Caco-2 (cell line): ENCODE measurements at places on chromosomes 13 and 19. TPM values are rescaled to one million over a fixed set of nuclear protein-coding genes. Genes with fewer than 3 reads are reported as not detected.

GRCh38 chr19:10422846-10423245 is 2.5 kb downstream of the PDE4A start:
- DNase-seq = no peak

- DNase-seq = no peak
Observed at GRCh38 chr13:72963762-72964161, 95.0 kb upstream of the KLF5 start.

DNA sequence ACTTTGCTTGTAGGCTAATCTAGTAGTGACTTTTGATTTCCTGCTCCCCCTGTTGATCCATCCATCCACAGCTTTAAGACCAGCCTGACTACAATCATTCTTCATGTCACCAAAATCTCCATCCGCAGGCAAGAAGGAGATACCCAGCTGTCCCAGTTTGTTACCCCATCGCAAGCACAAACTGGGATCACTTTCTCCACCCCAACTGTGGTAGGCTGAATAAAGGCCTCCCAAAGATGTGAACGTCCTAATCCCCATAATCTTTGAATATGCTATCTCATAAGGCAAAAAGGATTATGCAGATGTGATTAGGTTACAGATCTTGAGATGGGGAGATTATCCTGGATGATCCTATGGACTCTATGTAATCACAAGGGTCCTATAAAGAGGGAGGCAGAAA is 202.0 kb downstream of the ENOX1 start:
- no peak for DNase-seq

DNA sequence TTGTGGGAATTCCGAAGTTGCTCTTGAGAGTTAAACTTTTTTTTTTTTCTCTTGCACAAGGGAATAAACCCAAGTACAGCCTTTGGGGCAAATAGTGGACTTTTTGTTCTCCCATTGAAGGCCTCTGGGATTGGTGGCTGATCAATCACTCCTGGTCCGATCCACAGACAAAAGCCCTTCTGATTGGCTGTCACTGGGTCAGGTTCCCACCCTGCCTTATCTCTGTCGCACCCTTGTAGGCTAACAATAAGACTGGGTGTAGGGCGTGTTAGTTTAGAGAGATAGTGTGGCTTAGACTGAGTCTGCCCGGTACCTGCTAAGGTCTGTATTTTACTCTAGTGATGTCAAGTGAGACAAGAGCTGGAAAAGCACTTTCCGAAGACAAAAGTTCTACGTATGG is 380.8 kb downstream of the NDFIP2 start:
- DNase-seq = peak; percentile 90

DNA sequence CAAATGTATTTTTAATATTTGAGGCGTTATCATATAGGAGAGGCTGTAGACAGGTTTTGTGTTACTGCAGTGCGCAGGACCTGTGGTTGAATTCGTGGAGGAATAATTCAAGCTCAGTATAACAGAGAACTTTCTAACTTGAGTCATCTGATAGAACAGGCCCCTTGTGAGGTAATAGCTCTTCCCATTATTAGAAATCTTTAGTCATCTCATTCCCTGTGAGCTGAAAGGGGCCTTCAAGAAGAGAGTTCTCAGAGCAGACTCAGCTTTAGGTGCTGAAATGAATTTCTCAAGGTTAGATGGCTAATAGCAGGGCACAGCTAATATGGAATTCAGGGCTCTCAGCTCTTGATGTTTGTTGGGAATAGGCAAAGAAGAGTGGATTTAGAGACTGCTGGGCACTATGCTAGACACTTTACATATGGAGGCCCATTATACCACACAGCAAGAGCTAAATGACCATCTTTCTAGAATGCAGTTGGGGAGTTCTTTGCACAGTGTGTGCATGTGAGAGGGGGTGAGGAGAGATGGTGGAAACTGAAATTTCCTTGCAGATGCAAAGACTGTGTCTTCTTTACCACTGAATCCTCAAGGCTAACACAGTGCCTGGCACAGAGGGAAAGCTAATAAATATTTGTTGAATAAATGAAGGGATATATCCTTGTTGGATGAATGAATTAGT is 89.5 kb downstream of the DGKH start:
- no peak for DNase-seq

- no peak for DNase-seq
Observed at GRCh38 chr19:1775951-1776605, 22.8 kb downstream of the ONECUT3 start.

DNA sequence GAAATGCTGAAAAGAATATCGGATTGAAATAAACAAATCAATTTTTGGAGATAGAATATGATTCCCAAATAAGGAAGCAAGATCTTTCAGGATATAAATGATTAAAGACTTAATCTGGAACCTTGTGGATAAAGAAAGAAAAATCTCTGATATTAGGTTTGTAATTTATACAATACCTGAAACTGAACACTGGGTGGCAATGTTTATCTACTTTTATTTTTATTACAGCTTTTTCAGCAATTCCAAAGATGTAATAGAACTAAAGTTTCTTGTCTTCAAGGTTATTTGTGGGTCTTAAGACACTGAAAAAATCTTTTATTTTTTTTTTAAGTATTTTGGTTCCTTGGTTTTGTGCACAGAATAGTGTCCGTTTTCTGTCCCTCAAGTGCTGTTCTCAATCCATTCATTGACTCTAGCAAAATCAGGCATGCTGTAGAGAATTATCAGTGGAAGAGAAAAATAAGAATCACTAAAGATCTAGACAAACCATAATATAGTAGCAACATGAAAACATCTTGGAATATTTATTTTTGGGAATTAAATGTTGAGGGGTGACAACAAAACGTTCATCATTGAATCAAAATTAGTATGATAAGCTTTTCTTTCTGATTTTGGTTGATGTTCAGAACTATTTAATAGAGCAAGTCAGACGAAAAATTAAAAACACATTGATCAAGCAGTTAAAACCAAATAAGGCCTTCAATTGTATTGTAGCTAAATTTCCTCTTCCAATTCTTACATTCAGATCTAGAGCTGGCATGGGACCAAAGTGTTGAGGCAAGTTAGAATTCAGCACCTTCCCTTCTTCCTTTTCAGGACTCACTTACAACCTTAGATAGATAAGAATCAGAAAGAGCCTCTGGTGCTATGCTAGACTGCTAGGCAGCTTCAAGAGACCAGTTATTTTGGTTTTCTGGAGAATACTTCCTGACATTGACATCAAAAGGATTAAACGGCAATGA is 704.4 kb upstream of the PCDH20 start:
- DNase-seq = no peak

DNA sequence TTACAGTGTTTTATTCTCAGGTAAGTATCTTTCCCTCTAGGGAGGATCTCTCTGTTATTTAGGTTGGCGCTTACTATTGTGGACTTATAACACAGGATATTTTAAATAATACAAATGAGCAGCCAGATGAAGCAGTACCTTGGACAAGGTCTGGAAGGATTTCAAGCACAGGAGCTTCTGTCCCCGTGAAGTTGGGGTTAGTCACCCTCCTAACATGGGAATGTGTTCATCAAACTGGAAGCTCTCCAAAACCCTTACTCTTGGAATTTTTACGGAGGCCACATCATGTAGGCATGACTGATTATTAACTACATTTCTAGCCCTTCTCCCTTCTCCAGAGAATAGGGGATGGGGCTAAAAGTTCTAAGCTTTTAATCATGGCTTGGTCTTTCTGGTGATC is 38.3 kb upstream of the SPRY2 start:
- no peak for DNase-seq

- no peak for DNase-seq
Observed at GRCh38 chr13:68056816-68057710, 826.9 kb upstream of the PCDH9 start.

GRCh38 chr19:13207846-13208671 is 57.8 kb downstream of the IER2 start:
- no peak for DNase-seq

GRCh38 chr13:110396913-110397381 is 89.9 kb downstream of the COL4A2 start:
- no peak for DNase-seq

DNA sequence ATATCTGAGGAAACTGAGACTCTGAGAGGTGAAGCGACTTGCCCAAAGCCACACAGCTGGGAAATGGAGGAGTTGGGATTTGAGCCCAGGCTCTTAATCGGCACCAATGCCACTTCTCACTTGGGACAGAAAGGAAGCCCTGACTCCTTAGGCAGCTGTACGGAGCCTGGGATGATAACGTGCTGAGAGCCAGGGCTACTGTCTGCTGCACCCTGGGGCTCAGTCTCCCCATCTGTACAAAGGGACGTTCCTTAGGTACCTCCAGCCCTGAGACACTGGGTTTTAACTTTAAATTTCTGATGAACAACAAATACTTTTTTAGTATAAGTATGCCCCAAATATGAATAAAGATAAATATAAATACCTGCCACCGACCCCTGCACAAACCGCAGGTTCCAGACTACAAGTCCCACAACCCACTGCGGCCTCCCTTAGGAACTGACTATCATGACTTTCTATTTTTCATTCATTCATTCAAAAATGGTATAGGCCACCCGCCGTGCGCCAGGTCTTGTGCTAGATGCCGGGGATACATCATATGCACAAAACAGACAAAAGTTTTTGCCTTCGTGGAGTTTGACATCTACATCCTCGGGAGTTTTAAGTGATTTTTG is 776 bp upstream of the NCLN start:
- DNase-seq = no peak

GRCh38 chr13:30421093-30422053 is 920 bp upstream of the UBE2L5 start:
- peak; percentile 84 for DNase-seq

GRCh38 chr19:10915130-10916091 is 13.0 kb downstream of the YIPF2 start:
- no peak for DNase-seq

- DNase-seq = no peak
Observed at GRCh38 chr13:61396121-61396520, 19.5 kb downstream of the PCDH20 start.

DNA sequence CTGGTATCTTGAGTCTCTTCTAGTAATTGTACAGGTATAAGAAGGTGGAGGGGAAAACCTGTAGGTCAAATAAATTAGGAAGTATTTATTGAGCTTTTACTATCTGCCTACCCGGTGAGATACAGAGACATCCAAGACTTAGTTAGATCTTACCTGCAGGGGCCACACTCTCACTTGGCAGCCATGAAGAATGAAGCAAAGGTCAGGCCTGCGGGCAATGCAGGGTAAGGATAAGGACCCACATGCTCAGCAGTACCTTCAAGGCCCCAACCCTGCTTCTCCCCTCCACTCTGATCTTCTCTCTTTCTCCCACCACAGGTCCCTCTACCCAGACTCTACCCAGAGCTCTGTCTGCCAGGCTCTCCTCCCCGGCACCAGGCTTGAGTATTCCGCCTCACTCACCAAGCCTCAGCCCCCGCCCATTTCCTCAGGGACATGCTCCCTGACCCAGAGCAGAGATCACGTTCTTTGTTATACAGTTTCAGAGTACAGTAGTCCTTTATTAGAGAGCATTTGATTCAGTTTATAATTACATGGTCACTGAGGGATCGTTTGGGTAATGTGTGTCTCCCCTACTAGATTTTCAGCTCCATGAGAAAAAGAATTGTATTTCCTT is 18.9 kb upstream of the CLDN10 start:
- DNase-seq = no peak

DNA sequence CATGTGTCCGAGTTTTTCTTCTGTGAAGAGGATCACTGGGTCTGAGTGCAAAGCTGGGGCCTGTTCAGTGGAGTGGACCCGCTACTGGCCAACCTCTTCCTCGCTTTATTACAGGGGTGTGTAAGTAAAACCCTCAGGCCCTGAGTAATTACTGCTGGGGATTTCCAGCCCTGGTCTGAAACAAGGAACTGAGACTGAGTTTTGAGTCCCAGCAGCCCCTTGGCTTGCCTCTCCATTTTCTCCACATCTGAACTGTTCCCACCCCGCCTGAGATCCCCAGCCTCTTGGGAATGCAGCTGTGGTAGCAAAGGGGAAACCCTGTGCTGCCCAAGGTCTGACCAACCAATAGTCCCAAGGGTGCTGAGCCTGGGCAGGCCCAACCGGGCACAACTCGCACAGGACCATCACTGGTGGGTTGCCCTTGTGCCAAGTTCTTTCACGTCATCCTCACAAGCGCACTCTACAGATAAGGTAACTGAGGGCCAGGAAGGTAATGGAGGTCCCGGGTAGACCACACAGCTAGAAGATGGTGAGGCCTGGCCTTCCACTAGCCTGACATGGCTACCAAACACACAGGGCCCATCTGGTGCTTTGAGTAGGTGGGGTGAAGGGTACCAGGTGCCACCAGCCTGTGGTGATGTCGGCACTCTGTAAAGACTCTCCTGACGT is 13.7 kb upstream of the SLC35E1 start:
- DNase-seq = no peak

DNA sequence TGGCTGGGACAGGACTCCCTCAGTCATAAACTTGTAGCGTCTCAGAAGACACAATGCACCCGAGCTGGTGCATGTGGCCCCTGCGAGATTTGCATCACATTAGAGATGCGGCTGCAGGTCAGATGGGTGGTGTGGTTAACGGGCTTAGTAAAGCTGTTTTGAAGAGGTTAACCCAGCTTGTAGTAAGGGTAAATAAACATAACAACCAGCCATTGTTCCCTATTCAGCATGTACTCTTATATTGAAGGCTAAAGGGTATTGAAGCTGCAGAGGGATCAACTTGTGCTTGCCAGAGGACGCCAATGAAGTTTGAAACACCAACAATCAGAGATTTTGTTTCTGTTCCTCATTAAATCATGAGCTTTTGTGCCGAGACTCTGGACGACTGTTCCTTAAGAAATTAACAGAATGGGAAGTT is 79.4 kb downstream of the ZIC5 start:
- DNase-seq = no peak

- no peak for DNase-seq
Observed at GRCh38 chr19:4198467-4199126, 16.1 kb downstream of the ANKRD24 start.

GRCh38 chr19:48615231-48616040 is 560 bp upstream of the FAM83E start:
- DNase-seq = no peak

The LRRC63 gene
- not detected in 2 replicates for total RNA-seq

The ZNF132 gene
- total RNA-seq = not detected in 2 replicates

The ERICH4 gene
- total RNA-seq = not detected in 2 replicates

The C1QTNF9B gene
- not detected in 2 replicates for total RNA-seq

The ETHE1 gene
- total RNA-seq = 39.6 and 42.5 TPM in 2 replicates

The CRX gene
- not detected in 2 replicates for total RNA-seq
